ENCODE measurements at places on chromosomes 5 and 9. TPM values are rescaled to one million over a fixed set of nuclear protein-coding genes. Genes with fewer than 3 reads are reported as not detected.
A peak's percentile ranks its signal among the peaks of the same experiment; 100 is the strongest.

- DNase-seq, result no peak
- H3K27me3 ChIP-seq, result no peaks in the 10 kb centered on the region
- H3K4me1 ChIP-seq, result no peaks in the 10 kb centered on the region
- no peak overlapping the region for H3K27ac ChIP-seq
Observed at GRCh38 chr5:107063511-107063910, 607.2 kb downstream of the EFNA5 start.

Gene FAM169A
- 3.9 TPM for total RNA-seq

DNA sequence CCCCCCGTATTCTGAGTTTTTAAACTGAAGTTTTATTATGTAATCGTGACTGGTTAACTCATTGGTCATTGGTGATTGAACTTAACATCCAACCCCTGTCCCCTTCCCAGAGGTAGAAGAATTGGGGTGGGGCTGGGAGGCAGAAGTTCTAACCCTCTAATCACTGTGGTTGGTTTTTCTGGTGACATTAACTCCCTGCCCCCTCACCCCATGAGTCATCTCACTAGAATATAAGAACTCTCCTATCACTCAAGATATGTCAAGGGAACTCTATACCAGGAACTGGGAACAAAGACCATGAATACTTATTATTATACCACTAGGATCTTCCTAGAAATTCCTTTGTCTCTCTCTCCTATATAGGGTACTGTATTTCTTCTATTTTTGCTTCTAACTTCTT is 52.3 kb upstream of the CAVIN4 start:
- H3K4me3 ChIP-seq, result no peak overlapping the region
- no peaks in the 10 kb centered on the region for H3K27me3 ChIP-seq
- no peaks in the 10 kb centered on the region for H3K4me1 ChIP-seq
- DNase-seq, result no peak
- no peaks in the 10 kb centered on the region for H3K36me3 ChIP-seq

GRCh38 chr5:21823588-21823987 is 1029.6 kb downstream of the CDH12 start:
- no peak overlapping the region for H3K4me3 ChIP-seq
- DNase-seq, result no peak
- H3K27ac ChIP-seq, result no peak overlapping the region
- no peaks in the 10 kb centered on the region for H3K36me3 ChIP-seq

DNA sequence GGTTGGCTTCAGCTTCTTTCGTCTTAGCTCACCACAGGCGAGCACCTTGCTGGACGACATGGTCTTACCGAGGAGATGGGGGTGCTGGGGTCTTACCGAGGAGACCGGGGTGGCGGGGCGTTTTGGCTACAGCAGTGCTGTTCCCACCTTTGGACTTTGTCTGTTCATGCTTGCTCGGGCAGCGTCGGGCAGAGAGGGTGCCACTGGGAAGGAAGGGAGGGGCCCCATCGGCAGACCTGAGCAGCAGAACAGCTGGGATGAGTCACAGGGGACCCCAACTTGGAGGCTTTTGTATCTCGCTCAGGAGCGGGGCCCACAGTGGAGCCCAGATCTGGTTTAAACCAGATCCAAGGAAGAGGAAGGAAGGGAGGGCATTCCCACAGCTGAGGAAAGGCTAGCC is 106.0 kb upstream of the CACNA1B start:
- H3K36me3 ChIP-seq, result peaks cover under 1% of the 10 kb centered on the region
- no peak for DNase-seq
- H3K27me3 ChIP-seq, result no peaks in the 10 kb centered on the region
- no peaks in the 10 kb centered on the region for H3K4me1 ChIP-seq
- no peak overlapping the region for H3K27ac ChIP-seq
- H3K4me3 ChIP-seq, result no peak overlapping the region

- H3K27ac ChIP-seq, result no peak overlapping the region
- H3K4me1 ChIP-seq, result peaks cover 5% of the 10 kb centered on the region
Observed at GRCh38 chr5:125106881-125107280, 360.4 kb upstream of the ZNF608 start.

Gene PCDHB11
- not detected for total RNA-seq

- peaks cover 7% of the 10 kb centered on the region for H3K4me1 ChIP-seq
- DNase-seq, result no peak
- H3K36me3 ChIP-seq, result no peaks in the 10 kb centered on the region
- no peaks in the 10 kb centered on the region for H3K27me3 ChIP-seq
- no peak overlapping the region for H3K4me3 ChIP-seq
Observed at GRCh38 chr5:119032656-119033055, 38.2 kb upstream of the DMXL1 start.

Gene FRMD3
- total RNA-seq, result 1.4 TPM

- DNase-seq, result peak; percentile 47
- H3K27ac ChIP-seq, result no peak overlapping the region
- no peaks in the 10 kb centered on the region for H3K36me3 ChIP-seq
- H3K4me1 ChIP-seq, result no peaks in the 10 kb centered on the region
Observed at GRCh38 chr9:132768932-132769905, 99.0 kb downstream of the GTF3C4 start.

DNA sequence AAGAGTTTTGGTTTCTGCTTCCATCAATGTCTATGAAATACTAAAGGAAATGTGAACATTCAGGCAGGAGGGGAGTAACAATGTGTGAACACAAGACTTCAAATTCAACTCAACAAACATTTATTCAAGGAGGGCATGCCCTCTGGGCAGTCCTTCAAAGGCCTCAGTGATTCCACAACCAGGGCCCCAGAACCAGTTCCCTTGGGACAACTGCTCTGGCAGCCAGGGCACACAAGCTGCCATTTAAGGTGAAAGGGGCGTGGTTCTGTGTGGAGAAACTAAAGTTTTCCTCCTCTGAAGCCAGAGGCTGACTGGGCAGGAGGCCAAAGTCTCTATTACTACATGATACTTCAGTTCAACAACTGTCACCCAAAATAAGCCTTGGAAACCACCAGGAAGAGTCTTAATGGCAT is 3.2 kb downstream of the RBM18 start:
- H3K36me3 ChIP-seq, result 0 out of 2 replicates have a peak, but pooled peaks cover 4% of the 10 kb centered on the region
- H3K4me3 ChIP-seq, result no peak overlapping the region
- peak; percentile 37 for DNase-seq
- no peak overlapping the region for H3K27ac ChIP-seq

Gene SHB
- 23.8 TPM for total RNA-seq

Gene CDH9
- not detected for total RNA-seq

DNA sequence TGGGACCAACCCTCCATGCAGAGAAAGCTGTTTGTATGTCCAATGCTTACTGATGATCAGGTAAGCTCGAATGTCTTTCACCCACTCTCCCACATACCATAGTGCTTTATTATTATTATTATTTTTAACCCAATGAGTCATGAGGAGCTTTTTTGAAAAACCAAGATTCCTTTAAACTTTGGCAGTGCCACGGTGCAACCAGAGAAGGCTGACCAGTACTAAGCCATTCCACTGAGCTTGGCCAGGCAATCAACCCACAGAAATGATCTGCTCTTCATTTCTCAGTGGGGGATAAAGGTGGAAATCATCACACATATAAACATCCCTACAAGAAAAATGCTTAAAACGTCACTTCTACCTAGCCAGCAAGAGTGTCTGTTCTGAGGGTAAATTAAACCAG is 35.5 kb downstream of the JAKMIP2 start:
- no peak for DNase-seq
- H3K27me3 ChIP-seq, result 0 out of 2 replicates have a peak, but pooled peaks cover 4% of the 10 kb centered on the region
- H3K4me3 ChIP-seq, result no peak overlapping the region
- H3K4me1 ChIP-seq, result no peaks in the 10 kb centered on the region
- no peak overlapping the region for H3K27ac ChIP-seq

GRCh38 chr5:57324181-57324580 is 150.3 kb downstream of the GPBP1 start:
- H3K27ac ChIP-seq, result no peak overlapping the region
- H3K4me3 ChIP-seq, result no peak overlapping the region
- H3K4me1 ChIP-seq, result peaks cover 21% of the 10 kb centered on the region
- DNase-seq, result no peak
- no peaks in the 10 kb centered on the region for H3K36me3 ChIP-seq

DNA sequence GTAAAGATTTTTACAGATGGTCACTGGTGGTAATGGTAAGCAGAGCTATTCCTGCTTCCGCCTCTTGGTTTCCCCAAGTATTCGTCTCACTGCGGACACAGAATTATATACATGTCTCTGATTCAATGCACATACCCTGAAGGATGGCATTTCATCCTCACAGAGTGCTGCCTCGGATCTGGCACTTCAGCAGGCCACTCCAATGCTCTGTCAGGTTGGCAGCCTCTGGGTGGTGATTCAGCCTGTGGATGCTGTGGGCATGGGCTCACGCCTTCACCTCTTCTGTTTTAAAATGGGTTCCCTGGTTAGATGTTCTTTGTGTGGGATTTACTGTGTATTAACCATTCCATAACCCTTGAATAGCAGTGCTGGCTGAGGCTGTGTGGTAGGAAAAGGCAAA is 182.6 kb upstream of the ZNF608 start:
- H3K27me3 ChIP-seq, result no peaks in the 10 kb centered on the region
- H3K4me3 ChIP-seq, result no peak overlapping the region
- DNase-seq, result no peak

Gene BTNL3
- total RNA-seq, result not detected

Gene TSC1
- 61.0 TPM for total RNA-seq

DNA sequence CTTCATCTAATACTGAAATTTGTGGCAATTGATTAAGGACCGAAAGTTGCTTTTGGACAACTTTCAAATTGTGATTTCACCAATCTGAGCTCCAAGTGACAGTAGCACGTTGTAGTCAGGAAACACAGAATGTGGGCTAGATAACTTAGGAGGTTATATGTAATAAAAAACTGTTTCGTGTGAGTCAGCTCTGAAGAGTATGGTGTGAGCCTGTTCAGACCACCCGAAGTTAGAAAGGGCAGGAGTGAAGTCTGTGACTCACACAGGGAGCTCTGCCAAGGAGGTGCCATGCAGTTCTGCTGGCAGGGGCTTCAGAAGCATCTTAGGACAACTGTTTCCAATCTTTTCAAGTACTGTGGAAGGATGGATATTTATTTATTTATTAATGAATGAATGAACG is 16.4 kb upstream of the ZBTB34 start:
- no peak overlapping the region for H3K27ac ChIP-seq
- no peaks in the 10 kb centered on the region for H3K4me1 ChIP-seq
- DNase-seq, result no peak
- no peaks in the 10 kb centered on the region for H3K36me3 ChIP-seq
- H3K4me3 ChIP-seq, result no peak overlapping the region
- H3K27me3 ChIP-seq, result no peaks in the 10 kb centered on the region

- H3K27ac ChIP-seq, result no peak overlapping the region
- H3K36me3 ChIP-seq, result peaks cover 6% of the 10 kb centered on the region
- DNase-seq, result no peak
- no peaks in the 10 kb centered on the region for H3K27me3 ChIP-seq
Observed at GRCh38 chr9:105376893-105377292, 70.9 kb upstream of the FSD1L start.
